Hindlimb muscle (tissue), 1 donor: ENCODE measurements at places on chromosomes 13 and 19. TPM values are rescaled to one million over a fixed set of nuclear protein-coding genes. Genes with fewer than 3 reads are reported as not detected.

CGB8 gene
- not detected for polyA plus RNA-seq

KDELR1 gene
- polyA plus RNA-seq, result 125 TPM

COL5A3 gene
- 77.6 TPM for polyA plus RNA-seq

GAPDHS gene
- not detected for polyA plus RNA-seq

CLIP3 gene
- polyA plus RNA-seq, result 19.3 TPM

FUT6 gene
- not detected for polyA plus RNA-seq

GRCh38 chr19:3163230-3163886, 15.2 kb upstream of the S1PR4 start:
- DNase-seq, result peak; percentile 59

DNA sequence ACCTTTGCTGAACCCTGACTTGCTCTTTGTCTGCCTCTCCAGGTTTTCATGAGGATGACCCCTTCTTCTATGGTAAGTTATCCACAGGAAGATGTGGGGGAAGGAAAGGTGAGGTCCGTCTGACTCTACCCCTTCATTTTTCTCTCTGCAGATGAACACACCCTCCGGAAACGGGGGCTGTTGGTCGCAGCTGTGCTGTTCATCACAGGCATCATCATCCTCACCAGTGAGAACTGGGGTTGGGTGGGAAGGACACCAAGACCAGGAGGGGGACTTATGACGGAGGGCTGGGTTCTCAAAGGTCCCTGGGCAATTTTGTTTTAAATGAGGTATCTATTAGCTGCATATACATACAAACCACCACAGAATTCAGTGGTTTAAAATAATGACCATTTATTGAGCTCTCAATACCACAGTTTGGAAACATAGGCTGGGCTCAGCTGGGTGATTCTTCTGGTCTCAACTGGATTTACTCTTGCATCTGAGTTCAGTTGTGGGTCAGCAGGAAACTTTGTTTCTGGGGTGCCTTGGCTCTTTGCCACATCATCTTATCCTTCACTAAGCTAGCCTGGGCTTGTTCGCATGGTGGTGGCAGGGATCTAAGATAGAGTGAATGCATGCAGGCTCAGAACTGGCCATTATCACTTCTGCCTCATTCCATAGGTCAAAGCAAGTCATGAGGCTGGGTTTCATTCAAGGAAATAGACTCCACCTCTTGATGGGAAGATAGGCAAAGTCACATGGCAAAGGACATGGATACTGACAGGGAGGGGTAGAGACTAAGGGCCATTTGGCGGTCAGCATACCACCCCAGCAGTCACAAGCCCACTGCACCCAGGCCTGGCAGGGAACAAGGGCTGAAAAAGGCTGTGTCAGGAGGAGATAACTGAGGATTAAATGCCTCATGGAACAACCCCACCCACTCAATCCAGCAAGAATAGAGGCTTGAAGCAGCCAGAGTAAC, 11.8 kb downstream of the FXYD5 start:
- DNase-seq, result no peak

- DNase-seq, result no peak
Measured at GRCh38 chr19:5290336-5291262, 50.0 kb downstream of the PTPRS start.

DNA sequence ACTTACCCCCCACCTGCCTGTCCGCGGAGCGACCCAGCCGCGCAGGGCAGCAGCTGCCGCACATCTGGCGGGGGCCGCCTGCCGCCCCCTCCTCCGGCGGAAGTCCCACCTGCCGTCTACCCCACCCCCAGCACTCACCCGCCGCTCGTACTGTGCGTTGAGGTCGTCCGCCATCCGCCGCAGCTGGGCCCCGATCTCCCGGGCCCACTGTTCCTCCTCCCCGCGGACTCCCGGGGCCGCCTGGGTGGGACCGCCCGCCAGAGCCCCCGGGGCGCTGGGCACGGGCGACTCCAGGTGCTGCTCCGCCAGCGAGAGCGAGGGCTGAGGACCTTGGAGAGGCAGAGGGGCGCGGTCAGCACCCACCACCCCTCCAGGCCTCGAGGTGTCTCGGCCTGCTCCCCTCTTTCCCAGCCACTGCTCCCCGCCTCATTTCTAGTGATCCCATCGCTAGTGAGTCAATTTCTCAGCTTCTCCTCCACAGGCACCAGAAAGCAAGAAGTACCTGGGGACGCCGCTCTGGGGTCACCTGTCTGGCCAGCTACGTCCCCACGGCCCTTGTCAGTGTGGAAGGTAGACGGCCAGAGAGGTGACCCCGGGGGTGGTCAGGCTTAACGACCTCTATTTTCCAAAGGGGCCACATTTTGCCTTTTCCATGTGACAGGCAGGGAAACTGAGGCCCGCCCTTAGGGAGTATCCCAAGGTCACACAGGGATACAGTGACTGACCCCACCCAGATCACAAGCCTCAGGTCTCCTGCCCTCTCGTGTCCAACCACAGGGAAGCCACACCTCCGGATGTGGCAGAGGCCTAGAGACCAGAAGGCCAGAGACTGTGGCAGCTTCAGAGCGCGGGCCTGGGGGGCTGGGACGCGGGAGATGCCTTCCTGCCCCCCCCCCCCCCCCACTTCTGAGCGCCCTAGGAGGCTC, 4.3 kb downstream of the BBC3 start:
- DNase-seq, result peak; percentile 62

DNA sequence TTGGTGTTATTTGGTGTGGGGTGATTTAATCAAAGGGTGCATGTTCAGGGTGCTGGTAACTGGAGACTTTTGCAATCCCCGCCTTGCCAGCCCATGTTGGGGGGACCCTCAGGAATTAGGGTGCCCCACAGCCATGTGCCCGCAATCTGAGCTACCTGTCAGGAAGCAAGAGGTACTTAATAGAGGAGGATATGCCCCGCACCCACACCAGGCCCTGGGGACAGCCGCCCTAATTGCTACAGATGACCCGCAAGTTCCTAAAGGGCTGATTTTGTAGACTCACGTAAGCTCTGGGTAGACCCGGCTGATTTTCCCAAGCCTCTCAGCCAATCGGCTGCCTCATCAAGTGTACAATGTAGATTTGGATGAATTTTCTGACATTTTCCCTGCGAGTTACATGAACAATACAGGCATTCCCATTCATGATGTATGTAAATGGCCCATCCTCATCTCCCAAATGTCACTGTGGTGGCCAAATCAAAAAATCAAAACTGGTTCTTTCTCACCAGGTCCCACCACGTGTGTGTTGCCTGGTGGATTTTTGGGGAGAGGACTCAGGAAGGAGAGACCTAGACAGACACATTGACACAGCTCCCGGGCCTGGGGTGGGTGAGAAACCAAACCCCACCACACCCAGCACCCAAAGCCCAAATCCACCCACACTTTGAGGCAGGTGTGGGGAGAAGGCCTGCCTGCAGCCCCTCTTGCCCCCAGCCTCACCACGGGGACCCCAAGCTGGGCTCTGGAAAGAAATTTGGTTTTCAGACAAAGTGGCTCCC, 119.2 kb upstream of the SPACA7 start:
- DNase-seq, result no peak

DNA sequence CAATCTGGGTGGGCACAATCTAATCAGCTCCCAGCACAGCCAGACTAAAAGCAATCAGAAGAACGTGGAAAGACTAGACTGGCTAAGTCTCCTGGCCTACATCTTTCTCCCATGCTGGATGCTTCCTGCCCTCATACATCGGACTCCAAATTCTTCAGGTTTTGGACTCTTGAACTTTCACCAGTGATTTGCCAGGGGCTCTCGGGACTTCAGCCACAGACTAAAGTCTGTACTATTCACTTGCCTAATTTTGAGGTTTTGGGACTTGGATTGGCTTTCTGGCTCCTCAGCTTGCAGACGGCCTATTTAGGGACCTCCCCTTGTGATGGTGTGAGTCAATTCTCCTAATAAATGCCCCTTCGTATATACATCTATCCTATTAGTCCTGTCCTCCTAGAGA, 66.6 kb upstream of the SOX21 start:
- no peak for DNase-seq

DNA sequence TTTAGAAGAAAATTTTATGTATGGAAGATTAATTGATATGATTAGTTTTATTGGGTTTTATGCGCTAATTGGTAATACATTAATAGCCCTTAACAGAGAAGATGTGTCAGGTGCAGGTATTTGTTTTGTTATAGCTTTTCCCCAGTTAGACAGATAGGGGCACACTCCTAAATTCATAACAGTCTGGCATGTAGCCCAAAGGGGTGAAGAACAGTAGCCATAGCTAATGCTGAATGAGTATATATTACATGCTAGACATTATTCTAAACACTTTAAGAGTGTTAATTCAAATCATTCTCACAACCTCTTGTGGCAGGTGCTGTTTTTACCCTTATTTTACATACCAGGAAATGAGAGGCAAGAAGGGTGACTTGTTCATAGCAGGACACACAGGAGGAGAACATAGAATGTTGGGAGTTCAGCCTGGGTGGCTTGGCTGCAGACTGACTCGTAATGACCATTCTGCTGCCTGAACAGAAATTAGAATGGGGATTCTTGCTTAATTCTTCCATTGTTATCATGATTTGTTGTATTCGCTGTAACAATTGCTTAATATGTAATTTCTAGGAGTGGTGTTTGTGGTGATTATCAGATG, 20.1 kb downstream of the PCCA start:
- no peak for DNase-seq

- no peak for DNase-seq
Measured at GRCh38 chr13:73228546-73228945, 169.7 kb downstream of the KLF5 start.

DNA sequence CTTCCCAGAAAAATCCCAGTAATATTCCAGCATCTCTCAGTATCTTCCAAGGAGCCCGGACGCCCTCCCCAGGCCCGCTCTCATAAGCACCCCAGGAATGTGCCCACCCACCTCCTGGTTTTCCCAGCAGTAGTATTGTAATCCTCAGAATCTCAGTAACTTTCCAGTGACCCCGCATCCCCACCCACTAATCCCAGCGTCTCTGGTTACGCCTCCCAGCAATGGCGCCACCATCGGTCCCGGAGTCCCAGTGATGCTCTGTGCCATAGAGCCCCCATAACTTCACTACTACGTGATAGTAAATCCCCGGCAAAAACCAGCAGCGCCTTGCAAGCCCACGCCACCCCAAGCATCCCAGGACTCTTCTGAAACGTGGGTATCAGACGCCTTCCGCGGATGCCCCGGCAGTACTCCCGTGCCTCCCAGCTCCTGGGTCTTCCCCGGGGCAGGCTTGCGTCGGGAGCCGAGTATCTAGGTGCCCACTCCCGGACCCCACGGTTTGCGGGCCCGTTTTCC, 928 bp upstream of the PNPLA6 start:
- DNase-seq, result peak; percentile 87

GRCh38 chr13:47179321-47179720, 282.5 kb upstream of the HTR2A start:
- no peak for DNase-seq

- no peak for DNase-seq
Measured at GRCh38 chr19:29672933-29673336, 7.7 kb downstream of the PLEKHF1 start.

DNA sequence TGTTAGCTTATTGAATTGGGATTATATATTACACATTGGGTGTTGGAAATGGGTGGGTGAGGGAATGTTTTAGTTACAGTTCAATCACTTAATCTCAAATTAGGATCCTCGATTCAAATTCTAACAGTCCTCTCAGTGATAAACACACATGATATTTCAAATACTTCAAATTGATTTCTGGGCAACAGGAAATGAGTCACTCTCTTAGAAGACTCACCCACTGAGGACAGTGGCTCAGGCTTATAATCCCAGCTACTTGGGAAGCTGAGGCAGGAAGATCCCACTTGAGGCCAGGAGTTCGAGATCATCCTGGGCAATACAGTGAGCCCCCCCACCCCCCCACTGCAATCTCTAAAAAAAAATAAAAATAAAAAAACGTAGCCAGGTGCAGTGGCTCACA, 435.3 kb downstream of the KLF12 start:
- DNase-seq, result no peak

DNA sequence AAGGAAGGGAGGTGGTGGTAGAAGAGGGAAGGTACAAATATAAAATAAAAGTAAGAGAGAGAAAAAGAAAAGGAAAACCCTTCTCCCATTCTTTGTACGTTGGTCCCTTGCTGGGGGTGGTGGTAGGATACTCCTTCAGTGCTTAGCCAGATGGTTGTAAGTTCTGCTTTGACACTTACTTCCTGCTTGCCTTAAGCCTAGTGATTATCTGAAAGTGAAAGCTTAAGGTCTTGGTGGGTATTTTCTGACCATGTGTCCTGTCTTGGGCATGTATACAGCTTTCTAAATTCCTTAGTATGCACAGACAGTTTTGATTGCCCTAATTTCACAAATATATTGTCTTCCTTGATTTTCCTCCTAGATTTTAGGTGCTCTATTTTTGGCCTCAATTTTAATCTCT, 314.8 kb downstream of the PCDH17 start:
- DNase-seq, result no peak

DNA sequence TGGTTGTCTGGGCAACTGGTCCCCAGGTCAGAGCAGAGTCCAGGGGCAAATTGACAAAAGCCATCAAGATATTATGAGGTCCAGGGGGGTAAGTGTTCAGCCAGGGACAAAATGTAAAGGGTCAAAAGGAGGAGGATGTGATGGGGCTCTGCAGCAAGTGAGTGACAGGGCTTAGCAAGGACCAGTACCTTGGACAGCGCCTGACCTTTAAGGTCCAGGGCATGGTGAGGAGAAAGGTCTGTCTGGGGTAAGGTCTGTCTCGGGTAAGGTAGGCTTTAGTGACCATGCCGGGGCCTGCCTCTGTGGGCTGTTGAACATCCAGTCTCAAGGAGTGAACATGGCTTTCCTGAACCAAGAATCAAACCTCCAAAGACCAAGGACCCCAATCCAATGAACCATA, 6.3 kb upstream of the ZNF358 start:
- DNase-seq, result no peak

DNA sequence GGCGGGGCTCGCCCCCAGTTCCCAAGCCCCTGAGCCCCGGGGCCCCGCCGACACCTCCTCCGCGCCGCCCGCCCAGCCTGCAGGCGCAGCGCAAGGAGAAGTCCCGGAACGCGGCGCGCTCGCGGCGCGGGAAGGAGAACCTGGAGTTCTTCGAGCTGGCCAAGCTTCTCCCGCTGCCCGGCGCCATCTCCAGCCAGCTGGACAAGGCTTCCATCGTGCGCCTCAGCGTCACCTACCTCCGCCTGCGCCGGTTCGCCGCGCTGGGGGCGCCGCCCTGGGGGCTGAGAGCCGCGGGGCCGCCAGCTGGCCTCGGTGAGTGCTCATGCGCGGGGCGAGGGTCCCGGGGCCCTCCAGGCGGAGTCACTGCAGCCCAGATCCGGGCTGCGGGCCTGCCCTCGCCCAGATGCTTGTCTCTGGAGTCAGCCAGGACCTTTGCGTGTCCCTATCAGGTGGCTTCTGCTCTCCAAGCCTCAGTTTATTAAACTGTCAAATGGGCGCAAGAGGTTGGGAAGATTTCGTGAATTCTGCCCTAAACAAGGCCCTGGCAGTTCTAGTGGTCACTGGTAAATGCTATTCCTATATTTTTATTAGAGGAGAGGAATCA, 2.0 kb downstream of the NPAS1 start:
- DNase-seq, result no peak
